ENCODE measurements at places on chromosomes 7 and 10.

GRCh38 chr7:113562242-113562641, 356.6 kb downstream of the PPP1R3A start:
- no peak for DNase-seq

GRCh38 chr10:620971-621370, 68.5 kb downstream of the DIP2C start:
- no peak for DNase-seq

GRCh38 chr7:37832194-37832593, 16.2 kb upstream of the NME8 start:
- DNase-seq, result peak; percentile 10

DNA sequence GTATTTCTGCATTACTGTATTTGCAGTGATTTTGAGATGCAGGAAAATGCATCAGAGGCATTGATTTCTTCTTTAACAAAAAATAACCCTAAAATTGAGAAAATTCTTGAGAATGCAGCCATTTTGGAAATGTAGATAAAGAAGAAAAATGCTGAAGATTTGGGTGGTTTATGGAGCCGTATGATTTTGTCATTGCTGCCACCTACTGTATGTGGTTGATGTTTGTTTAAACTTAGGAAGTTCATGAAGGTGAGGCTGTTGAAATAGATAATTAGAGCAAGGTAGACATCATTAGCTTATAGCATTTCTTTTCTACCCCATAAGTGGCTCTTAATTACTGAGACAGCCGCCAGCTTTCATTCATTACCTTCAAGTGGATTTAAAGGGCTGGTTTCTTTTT, 92.1 kb upstream of the SAMD8 start:
- peak; percentile 46 for DNase-seq

DNA sequence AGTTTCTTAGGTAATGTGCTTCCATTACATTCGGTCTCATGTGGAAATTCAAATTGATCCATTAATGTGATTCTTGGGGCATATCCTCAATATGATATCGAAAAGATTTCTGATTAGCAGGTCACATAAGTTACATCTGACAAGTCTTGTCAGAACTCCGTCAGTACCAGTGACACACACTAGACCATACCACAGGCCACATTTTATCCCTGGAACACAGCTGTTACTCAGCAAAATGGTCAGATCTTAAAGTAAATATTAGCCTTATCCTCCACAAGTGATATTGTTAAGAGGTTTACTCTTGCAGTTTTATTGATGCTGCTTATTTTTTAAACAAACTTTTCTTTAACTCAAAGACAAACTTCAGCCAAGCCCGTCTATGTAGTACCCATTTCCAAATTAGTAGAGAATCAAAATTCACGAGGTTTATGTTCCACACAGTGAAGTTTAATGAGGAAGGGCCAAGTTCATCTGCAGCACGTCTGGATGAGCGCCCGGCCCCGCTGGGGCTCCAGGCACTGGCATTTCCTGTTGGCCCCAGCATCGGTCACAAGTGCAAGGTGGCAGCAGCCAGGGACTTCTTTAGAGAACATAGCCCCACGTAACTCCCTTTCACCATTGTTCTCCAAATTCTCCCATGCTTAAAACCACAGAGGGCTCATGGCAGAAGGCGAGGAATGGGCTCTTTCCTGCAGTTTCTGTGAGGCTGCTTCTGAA, 132.2 kb downstream of the VIPR2 start:
- DNase-seq, result no peak

GRCh38 chr7:18900236-18900635, 217.2 kb downstream of the TWIST1 start:
- no peak for DNase-seq

GRCh38 chr7:105773030-105773460, 103.4 kb downstream of the ATXN7L1 start:
- no peak for DNase-seq

DNA sequence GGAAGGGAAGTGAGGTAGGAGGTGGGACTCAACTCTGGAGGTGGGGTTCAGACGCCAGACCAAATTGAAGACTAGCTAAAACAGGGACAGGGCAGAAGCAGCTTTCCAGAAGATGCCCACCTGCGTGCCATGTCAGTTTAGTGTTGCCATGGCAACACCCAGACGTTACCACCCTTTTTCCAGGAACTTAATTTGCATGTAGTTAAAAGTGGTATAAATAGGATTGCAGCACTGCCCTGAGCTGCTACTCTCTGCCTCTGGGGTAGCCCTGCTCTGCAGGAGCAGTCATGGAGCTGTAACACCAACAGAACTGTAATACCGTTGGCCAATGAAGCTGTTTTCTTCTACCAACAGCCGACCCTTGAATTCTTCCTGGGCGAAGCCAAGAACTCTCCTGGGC, 93.8 kb downstream of the PRKCQ start:
- DNase-seq, result no peak

DNA sequence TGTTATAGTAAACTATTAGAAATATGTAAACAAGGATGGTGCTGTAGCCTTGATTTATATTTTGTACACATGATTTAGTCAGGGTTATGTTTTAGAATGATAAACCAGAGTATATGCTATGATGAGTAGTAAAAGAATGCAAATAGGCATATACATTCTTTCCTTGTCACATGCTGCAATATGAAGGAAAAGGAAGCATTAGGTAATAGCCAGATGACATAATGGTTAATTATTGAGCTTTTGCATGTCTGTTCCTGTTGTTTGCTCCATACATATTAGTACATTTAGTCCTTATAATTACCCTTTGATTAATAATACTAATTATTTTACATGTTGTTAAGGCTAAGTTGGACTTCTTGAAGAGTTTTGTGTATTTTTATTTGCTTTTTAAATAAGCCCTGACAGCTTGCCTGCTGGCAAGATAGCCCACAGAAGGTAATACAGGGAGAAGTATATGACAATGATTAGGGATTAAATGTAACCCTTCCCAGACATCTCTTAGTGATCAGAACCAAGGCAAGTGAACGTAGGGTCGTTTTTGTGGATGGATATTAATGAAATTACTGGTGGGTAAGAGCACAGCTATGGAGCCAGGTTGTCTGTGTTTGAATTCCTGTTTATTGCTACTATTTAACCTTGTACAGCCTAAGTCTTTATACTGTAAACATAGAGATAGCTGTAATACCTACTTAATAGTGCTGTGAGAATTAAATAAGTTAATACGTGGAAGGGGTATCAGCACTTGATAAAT, 68.4 kb downstream of the PHTF2 start:
- no peak for DNase-seq

DNA sequence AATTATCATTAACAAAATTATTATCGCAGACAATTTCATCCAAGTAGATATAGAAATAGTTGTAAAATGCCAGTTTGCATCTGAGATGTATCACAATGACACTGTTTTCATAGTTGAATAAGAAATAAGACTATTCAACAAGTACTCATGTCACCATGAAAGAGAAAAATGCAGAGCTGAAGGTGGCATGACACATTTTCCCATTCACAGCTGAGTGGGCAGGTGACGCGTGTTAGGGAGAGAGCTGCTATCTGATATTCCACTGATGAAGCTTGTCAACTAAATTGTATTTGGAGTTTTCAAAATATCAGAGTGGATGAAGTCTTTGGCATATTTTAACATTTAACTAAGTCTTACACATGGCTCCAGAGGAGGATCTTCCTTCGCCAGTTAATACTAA, 70.3 kb upstream of the HDAC9 start:
- no peak for DNase-seq

DNA sequence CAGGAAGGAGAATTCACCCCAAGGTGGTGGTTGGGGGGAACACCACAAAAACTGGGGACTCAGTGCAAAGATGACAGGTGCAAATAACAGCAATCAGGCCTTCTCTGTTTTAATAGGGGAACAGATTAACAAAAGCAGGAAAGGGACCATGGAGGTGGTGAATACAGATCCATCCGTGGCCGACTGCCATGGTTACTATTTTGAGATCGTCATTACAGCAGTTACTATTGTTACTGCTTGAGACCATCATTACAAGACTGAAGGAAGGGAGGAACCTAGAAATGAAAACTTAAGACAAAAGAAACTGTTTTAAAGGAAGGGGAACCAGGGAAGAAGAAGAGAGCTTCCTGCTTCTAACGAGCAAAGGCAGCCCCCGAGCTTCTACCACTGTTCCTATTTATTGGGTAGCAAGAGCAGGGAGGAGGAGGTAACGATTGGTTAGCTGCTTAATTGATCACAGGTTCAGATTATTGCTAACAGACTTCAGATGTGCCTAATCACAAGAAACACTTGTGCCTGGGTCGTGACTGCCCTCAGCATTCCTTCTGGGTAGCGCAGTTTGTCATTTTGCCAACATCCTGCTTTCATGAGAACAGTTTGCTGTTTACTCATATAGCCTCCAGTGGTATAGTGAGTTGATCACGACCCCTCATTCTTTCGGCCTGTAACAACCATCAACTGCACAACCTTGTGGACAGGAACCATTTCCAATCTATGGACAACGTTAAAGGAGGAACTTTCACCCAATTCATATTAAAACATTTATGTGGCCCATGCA, 216.3 kb downstream of the CHCHD3 start:
- no peak for DNase-seq

GRCh38 chr7:96558530-96558929, 151.1 kb downstream of the SEM1 start:
- no peak for DNase-seq

DNA sequence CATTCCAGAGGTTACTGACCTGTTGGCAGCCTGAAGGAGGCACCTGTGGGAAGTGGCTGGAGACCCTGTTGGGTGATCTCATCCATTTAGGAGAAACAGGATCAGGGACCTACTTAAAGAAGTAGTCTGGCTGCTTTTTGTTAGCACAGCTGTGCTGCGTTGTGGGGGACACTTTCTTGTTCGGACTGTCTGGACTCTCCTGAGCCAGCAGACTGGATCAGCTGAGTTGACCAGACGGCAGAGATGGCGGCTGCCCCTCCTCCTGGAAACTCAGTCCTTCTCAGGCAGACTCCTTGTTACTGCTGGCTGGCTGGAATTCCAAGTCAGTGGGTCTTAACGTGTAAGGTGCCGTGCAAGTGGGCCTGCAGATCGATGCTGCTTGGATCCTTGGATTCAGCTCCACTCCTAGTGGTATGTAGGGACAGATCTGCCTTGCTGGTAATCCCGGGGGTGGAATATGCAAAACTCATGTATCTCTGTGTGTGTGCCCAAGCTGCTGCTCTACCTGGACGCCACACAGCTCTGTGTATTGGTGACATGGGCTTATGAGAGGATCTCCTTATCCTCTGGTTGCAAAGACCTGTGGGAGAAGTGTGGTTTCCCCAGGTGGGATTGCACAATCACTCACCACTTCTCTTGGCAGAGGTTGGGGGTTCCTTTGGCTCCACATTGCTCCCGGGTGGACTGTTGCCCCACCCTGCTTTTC, 87.3 kb downstream of the CCSER2 start:
- DNase-seq, result no peak

GRCh38 chr7:70032649-70033048, 434.4 kb downstream of the AUTS2 start:
- no peak for DNase-seq

DNA sequence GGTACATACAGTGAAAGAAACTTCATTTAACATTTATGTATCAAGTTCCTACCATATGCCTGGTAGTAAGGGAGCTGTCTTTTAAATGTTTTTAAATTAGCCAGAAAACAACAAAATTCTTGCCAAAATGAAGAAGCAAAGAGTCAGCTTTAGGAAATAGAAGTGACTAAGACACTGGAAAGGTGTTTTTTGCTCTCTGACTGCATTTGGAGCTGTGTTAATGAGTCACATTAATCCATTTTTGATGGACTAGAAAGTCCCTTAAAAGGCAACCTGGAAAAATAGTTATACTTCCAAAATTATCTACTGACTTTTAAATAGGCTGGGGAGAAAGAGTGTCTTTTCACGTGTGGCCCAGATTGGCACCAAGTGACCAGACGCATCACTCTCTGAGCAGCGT, 3.9 kb upstream of the COL17A1 start:
- no peak for DNase-seq

DNA sequence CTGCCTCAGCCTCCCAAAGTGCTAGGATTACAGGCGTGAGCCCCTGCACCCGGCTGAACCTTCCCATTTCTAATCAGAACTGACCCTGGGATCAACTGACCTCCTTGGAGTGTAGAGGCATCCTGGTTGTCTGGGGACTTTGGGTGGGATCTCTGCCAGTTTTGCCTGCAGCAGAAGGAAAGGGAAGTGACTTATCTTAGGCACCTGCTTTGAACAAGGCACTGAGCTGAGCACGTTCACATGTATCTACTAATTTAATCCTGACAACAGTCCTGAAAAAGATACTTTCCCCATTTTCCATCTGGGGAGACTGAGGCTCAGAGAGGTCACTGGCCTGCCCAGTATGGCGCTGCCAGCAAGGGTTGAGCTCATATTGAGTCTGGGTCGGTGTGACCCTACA, 153.4 kb downstream of the CUX1 start:
- DNase-seq, result no peak

- DNase-seq, result no peak
Observed at GRCh38 chr10:125811251-125811650, 11.8 kb downstream of the UROS start.

GRCh38 chr7:50540785-50541579, 24.2 kb downstream of the DDC start:
- no peak for DNase-seq

GRCh38 chr10:15796762-15797161, 63.5 kb downstream of the MINDY3 start:
- no peak for DNase-seq

DNA sequence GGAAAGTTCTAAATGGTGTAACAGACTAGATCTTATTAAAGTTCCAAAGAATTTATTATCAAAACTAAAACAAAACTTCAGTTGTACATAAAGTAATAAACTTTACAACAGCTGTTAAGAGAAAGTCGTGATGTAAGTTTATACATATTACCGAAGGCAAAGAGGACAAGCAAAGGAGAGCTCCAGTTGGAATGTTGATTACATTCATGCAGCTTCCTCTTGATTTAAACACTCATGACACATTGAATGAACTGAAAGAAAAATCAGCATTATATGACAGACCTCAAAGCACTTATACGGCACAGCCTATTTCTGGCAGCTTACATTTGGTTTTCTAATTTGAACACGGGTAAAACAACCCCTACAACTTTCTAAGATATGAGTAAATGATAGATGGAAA, 13.6 kb downstream of the SRI start:
- DNase-seq, result no peak

- no peak for DNase-seq
Observed at GRCh38 chr10:132109341-132110110, 43.8 kb downstream of the JAKMIP3 start.

DNA sequence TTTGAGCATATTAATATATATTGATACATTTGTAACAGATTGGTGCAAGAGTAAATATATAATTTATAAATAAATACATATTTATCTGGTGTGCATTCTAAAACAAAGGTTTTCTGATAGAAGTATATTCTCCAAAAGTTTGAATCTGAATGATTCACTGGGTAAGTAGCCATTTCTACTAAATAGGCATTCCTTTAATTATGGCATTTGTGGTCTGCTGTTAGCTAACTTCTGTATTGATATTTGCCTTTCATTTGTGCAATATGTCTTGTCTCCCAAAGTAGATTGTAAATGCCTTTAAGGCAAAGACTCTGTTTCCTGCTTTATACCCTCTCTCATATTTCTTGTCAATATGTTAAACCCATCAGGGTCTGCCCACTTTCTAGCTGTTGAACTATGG, 11.1 kb upstream of the ARID5B start:
- DNase-seq, result no peak

Data from CD4-positive, alpha-beta T cell treated with Interleukin-1 beta for 1 hour (primary cell).